ENCODE measurements at places on chromosomes 6 and 20. TPM values are rescaled to one million over a fixed set of nuclear protein-coding genes. Genes with fewer than 3 reads are reported as not detected.

The SERAC1 gene
- total RNA-seq = 13.2 TPM

The SLC22A16 gene
- total RNA-seq = not detected

The SAPCD1 gene
- total RNA-seq = 1.3 TPM

The SEMG1 gene
- not detected for total RNA-seq

The TUBE1 gene
- 38.7 TPM for total RNA-seq

The LY6G6C gene
- not detected for total RNA-seq

The PLA2G7 gene
- not detected for total RNA-seq

The MTFR2 gene
- 4.3 TPM for total RNA-seq

The MLN gene
- not detected for total RNA-seq

The EPPIN gene
- total RNA-seq = not detected

The LAMP5 gene
- not detected for total RNA-seq

The SLC35D3 gene
- total RNA-seq = not detected

The THEMIS gene
- total RNA-seq = under 0.01 TPM

The CDSN gene
- total RNA-seq = not detected

The FLRT3 gene
- 2.6 TPM for total RNA-seq

The C6orf141 gene
- 0.43 TPM for total RNA-seq

The TREML4 gene
- not detected for total RNA-seq

The PAK5 gene
- total RNA-seq = not detected

The OSER1 gene
- 28.7 TPM for total RNA-seq

The ZBTB22 gene
- total RNA-seq = 16.0 TPM

The TRIM40 gene
- not detected for total RNA-seq

The OR2H1 gene
- not detected for total RNA-seq

Measured in fibroblast of villous mesenchyme (primary cell).